Activated CD4-positive, alpha-beta memory T cell treated with anti-CD3 and anti-CD28 coated beads for 36 hours (primary cell): ENCODE measurements at places on chromosomes 2 and 18. TPM values are rescaled to one million over a fixed set of nuclear protein-coding genes. Genes with fewer than 3 reads are reported as not detected.

GRCh38 chr2:239903803-239904202 lies 121.3 kb downstream of the NDUFA10 start:
- no peak for DNase-seq

GRCh38 chr18:48663931-48664847 lies 125.4 kb downstream of the CTIF start:
- DNase-seq: peak; percentile 69

DNA sequence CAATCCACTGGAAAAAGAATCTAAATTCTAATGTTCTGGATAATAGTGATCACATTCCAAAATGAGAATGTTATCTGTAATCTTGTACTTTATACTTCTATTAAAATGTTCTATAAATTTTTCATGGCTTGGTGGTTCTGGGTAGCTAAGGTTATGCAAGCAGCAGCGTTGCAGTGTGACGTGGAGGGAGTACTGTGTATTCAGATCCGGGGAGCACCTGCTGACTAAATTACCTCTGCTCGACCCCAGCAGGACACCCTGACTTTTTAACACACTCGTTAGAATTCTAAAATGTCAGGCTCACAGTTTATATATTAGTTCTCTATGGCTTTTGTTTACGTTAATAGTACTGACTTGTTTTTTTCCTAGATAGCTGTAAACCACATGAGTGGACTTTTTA lies 13.0 kb downstream of the ATIC start:
- no peak for DNase-seq

CYTIP gene
- 369 TPM for total RNA-seq

GRCh38 chr2:30403592-30404312 lies 43.3 kb upstream of the LCLAT1 start:
- DNase-seq: no peak

DNA sequence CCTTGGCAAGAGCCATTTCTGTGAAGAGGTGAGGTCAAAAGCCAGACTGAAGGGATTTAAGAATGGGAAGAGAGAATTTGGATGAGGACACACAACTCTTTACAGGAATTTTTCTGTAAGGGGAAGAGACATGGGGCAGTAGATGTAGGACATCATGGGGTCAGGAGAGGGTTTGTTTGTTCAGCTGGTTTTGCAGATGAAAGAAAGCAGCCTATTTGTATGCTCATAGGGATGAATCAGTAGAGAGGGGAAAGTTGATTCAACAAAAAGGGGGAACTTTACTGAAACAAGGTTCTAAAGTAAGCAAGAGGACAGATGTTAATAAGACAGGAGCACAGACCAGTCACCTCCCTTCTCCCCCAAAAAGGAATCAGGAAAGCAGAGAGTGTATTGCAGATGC lies 11.2 kb downstream of the SCG2 start:
- DNase-seq: no peak

- DNase-seq: no peak
Measured at GRCh38 chr18:13563390-13563805, 163.0 kb downstream of the FAM210A start.
